ENCODE measurements at places on chromosomes 2 and 18.

DNA sequence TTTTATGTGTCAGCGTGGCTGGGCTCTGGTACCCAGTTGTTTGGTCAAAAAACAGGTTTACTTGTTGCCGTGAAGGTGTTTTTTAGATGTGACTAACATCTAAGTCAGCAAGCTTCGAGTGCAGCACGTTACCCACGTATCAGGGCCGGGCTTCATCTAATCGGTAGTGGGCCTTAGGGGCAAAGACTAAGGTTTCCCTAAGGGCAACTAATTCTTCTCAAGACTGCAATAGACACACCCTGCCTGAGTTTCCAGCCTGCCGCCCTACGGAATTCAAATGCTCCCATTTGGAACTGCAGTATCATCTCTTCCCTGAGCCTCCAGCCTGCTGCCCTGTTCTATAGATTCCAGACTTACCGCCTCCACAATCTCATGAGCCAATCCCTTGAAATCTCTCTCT is 27.7 kb downstream of the FHL2 start:
- DNase-seq = no peak

DNA sequence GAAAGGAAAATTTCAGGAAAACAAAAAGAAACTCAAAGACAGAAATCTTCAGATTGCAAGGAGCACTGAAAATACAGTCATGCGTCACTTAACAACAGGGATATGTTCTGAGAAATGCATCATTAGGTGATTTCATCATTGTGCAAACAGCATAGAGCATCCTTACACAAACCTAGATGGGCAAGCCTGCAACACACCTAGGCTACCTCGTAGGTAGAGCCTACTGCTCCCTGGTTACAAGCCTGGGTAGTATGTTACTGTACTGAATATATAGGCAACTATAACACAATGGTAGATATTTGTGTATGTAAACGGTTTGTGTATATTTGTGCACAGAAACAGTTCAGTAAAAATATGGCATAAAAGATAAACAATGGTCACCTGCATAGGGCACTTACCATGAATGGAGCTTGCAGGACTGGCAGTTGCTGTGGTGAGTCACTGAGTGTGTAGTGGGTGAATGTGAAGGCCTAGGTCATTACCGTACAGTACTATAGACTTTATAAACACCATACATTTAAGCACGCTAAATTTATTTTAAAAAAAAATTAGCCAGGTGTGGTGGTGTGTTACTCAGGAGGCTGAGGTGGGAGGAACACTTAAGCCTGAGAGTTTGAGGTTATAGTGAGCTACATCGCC is 33.4 kb downstream of the SFXN5 start:
- no peak for DNase-seq

GRCh38 chr18:55432307-55433040 is 155.5 kb downstream of the TCF4 start:
- DNase-seq = no peak

GRCh38 chr2:146844226-146844990 is 1000.4 kb upstream of the ACVR2A start:
- no peak for DNase-seq

GRCh38 chr2:48343571-48344440 is 186.1 kb upstream of the STON1 start:
- DNase-seq = no peak

GRCh38 chr2:172783165-172783898 is 47.7 kb downstream of the RAPGEF4 start:
- DNase-seq = no peak

DNA sequence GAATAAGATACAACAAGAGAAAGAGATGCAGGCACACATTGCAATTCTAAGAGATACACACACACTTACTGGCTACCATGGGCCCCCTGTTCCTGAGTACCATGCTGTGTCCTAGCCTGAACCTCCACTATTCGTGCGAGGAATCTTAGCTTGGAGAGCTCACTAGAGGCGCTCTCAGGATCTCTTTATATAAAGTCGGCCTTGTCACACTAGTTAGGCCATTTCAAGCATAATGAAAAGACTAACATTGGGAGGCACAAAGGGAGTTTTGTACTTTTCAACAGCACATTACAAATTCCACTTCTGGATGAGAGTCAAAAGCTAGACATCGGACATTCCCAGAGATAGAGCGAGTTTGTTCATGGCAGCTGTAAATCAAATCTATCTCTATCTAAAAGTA is 365.2 kb downstream of the DSEL start:
- no peak for DNase-seq

- no peak for DNase-seq
Measured at GRCh38 chr2:239197146-239197545, 203.7 kb downstream of the HDAC4 start.

DNA sequence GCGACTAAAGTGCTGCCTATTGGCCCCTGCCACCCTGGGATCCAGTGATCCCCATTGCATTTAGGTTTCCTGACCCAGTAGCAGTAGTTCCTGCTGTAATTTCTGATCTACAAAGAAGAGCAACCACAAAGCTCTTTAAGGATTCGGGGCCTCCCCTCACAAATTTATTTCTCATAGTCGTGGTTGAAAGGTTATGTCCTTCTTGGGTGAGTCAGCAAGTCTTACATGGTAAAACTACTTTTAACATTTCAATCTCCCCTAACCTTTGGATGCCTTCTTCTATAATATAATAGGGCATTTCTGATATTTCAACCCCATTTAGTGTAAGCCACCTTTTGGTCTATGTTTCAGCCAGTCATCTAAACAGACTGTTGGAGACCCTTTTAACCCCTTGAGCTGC is 14.9 kb downstream of the PIKFYVE start:
- no peak for DNase-seq

GRCh38 chr2:88069117-88069516 is 1.5 kb downstream of the SMYD1 start:
- no peak for DNase-seq

DNA sequence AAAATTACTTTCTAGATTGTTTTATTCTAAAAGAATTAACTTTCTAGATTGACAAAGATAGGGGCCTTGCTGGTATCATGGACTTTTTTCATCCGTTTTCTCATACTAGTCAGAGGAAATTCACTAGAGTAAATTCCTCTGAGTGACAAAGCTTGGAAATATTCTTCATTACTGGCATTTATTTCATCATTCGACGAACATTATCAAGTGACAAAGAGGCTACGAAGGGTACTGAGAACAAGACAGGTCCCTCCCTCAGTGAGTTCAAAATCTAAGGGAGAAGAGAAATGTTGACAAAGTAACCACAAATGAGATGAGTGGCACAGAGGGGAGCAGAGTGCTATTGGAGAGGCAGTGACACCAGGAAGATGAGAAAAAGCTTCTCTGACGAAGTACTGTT is 4.3 kb downstream of the EPG5 start:
- DNase-seq = no peak

- no peak for DNase-seq
Measured at GRCh38 chr2:24878341-24878740, 41.7 kb downstream of the ADCY3 start.

GRCh38 chr2:203972066-203972465 is 35.5 kb downstream of the ICOS start:
- DNase-seq = no peak

GRCh38 chr18:12393510-12393909 is 14.2 kb upstream of the PRELID3A start:
- no peak for DNase-seq

DNA sequence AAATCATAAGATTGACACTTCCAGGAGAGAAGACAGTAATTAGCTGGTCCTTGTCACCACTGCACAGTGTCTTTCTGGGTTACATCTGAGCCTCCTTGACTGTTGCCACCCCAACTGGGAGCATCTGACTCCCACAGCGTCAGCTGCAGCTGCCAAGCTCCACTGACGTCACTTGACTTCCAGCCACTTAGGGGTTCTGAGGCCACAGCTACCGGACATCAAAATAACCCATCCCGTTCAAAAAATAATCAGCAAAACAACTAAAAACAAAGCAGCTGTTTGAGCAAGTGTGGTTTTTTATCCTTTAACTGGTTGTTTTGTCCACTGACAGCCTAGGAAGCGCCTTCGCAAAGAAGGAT is 206.5 kb upstream of the AGAP1 start:
- no peak for DNase-seq

DNA sequence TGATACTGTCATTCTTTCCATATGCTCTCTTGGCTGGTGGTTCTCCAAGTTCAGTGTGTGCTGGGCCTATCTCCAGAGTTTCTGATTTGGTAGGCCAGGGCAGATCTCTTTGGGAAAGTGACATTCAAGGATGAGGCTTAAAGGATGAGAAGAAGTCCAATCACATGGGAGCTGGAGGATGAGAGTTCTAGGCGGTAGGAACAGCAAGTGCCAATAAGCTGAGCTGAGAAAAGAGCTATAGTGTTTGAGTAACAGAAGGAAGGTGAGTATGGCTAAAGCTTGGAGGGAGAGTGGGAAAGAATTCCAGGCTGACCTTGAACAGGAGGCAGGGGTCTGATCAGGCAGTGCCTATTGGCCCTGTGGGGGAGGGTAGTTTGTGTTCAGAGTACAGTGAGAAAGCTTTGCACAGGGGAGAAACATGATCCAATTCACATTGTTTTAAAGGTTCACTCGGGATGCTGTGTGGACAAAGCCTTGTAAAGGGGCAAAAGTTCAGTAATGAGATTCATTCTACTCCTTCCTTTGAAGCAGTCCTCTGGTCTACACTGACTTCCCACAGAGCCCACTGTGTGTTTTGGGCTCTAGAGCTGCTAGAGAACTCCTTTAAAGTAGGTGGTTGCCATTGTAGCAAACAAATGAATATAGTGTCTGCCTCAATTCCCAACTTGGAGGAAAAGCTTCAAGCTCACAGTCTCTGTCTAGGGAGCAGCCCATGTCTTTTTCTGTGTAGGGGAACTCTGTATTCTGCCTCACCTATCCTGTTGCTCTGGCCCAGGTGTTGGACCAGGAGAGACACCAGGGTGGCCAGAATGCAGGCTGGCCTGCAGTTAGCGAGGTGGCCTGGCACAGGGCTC is 81.8 kb downstream of the FASTKD2 start:
- DNase-seq = no peak

DNA sequence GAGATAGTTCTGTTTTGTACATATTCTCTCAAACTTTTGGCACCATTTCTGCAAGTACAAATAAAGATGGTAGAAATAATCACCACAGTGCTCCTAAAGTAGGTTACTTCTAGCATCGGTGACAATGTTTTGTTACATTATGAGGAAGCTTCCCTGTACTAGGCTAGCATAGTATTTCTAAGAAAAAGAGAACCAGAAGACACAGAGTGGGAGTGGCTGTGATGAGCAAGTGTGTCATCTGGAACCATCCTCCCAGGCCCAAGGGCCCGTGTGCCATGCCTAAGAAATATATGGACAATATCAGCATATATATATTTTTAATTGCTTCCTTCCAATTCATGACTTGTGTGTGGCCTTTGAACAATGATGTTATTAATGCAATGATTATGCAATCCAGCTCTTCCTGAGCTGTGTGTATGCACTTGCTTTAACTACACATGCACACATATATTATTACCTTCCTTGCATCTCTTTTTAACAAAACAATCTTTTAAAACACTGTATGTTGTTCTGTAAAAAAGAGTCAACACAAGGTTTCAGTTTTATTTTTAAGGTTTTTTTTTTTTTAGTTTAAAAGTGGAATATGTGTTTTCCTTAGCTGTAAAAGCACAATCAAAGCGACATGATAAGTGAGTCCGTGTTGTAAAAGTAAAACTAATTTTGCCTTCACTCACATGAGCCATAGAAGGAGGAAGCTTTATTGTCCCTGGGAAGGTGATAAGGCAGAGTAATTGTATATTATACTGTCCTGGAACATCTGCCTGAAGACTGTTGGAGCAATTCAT is 303.9 kb downstream of the ZNF407 start:
- no peak for DNase-seq

DNA sequence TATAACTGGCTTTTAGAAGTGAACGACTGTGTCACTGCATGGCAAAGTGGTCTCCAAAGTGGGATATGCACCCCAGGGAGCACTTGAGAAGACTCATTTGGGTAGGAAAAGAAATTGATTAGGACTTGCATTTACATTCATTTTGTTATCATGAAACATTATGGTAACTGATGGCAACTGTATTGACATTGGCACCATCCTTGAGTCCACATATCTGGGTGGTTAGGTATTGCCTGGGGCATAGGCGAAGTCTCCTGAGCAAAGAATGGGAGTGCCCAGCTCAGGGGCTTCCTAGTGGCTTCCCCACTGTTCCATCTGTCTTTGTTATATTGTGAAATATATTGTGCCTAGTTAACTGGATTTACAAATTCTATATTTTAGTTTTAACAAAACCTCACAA is 29.2 kb downstream of the SPATS2L start:
- DNase-seq = no peak

- no peak for DNase-seq
Measured at GRCh38 chr18:14104201-14104600, 28.0 kb downstream of the ZNF519 start.

DNA sequence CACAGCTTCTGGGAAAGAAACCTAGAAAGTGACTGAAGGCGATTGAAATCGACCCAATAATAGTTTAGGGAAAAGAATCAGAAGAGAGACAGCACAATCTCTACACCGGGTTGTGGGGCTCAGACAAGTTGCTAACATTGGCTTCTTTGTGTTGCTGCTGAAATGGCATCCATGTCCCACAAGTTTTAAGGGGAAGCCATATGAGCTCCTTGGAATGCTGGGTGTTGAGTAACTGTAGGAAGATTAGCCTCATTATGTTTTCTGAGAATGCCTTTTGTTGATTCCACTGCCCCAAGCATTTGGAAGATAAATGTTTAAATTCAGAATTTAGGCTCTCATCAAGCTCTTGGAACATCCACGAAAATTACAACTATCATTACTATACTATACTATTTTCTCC is 73.4 kb upstream of the NEUROD1 start:
- DNase-seq = no peak

DNA sequence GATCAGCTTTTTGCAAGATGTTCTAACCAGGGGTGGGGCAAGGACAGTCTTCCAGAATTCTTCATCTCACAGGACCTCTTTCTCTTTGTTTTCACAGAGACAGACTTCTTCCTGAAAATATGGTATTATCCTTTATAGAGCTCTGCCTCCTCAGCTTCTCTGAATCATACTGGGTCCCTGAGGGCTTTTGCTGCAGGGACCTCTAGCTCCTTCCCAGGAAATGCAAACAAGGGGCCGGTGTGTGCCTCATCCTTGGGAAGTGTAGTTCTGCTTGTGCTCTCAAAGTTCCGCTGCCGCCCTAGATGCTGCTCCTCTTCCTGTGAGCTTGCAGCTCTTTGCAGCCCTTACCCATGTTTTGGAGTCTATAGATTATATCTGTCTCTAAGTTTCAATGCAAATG is 99.5 kb upstream of the NPAS2 start:
- DNase-seq = no peak

DNA sequence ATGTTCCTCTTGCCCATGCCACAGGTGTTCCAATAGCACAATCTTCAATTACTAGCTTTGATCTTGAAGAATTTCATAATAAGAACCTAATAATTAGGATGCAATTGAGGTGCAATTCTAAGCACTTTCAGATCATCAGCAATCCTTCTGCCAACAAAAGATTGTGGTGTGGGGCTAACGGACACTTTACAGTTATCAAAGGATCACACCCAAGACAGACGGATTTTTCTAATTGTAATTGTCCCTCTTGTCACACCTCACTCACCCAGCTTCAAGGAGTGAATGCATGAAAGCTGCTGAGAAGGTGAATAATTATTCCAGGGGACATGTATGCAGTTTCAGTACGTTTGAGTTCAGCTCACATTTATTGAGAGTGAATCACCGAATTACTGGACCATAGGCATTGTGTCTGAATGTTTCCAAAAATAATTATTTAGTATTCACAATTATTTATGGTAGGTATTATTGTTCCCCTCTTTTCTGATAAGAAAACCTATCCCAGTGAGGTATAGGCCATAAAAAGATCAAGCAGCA is 438.5 kb upstream of the TRIB2 start:
- DNase-seq = no peak
